ENCODE measurements at places on chromosomes 2 and 18.

DNA sequence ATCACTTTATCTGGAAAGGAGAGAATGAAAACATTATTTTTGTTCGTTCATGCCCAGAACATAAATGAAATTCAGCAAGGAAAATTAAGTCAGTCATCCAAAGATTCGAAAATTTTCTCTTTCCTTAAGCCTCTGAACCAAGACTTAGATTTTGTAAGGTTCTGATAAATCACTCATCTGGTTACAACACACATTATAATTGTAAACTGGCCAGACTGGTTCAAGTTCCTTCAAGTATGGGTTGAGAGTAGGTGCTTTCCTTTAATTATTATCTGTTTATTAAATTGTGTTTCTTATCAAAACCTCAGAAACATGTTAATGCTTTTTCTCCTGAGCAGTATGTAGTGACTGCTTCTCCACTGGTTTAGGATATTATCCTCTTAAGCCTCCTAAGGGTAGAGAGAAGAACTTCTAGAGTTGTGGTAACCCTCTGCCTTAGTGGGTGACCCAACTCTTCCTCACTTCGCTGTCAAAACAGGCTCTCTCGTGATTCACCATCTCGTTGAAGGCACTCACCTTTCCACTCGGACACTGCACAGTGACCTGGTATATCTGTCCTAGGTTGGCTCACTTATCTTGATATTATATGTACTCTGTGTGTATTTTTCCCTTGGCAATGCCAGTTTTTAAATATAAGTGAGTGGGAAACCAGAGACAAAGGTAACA lies 325.9 kb downstream of the PAX3 start:
- no peak for DNase-seq

DNA sequence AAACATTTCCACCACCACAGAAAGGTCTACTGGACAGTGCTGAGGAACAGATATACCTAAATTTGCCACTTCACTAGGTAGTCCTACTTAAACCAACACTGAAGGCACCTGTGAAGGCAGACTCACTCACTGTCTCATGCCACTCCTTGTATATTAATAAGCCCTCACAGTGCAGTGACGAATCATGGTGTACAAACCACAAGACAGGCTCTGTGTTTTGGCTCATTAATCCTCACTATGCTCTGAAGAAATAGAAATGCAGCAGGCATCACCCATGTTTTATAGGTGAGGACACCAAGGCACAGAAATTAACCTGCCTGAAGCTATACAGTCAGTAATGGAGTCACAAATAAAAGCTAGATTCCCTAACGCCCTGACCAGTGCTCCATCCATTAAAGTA lies 44.3 kb downstream of the BARD1 start:
- DNase-seq: no peak

GRCh38 chr2:63663013-63663864 lies 74.5 kb downstream of the MDH1 start:
- DNase-seq: no peak

DNA sequence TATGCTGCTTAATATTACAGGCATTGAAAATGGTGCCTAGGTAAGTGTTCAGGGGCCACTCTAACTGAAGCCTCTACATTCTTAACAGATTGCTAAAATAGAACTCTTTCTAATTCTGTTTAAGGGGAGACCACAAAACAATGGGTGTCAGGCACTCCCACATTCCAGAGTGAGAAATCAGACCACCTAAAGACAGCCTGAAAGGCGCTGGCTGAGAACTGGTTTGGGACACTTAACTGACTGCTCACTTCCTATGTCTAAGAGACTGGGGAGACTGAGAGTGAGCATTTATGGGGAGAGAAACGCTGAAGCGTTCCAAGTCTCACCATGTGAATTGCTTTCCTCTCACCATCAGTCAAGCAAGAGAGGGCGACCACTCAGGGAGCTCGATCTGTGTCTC lies 108.8 kb upstream of the ITGB6 start:
- DNase-seq: no peak

DNA sequence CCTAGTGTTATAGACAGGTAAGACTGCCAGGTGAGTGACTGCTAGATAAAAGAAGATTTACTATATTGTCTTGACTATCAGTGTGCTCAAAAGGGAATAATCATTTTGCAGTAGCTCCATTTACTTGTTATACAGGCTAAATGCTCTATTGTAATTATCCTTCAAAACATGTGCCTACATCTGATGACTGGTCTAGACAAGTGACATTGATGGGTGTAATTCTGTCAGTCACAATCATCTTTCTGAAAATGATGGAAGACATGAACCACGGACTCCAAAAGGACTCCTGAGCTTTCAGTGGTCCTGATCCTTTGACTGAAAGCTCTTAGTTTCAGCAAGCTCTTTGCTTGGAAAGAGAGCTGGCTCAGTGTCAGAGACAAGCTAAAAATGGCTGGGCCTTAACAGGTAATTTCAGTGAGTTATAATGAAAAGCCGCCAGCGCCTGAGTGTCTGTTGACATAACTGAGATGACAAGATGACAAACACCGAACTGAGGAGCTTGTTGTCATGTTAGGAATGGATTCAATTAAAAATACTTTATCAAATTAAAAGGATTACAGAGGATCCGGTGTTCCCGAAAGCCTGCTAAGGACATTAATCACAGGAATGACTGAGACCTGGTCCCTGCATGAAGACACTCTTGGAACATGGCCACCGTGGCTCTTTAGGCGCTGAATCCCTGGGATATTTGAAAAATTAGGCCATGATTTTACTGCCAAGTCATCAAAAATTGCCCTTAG lies 141.7 kb downstream of the CMPK2 start:
- DNase-seq: peak; percentile 6

DNA sequence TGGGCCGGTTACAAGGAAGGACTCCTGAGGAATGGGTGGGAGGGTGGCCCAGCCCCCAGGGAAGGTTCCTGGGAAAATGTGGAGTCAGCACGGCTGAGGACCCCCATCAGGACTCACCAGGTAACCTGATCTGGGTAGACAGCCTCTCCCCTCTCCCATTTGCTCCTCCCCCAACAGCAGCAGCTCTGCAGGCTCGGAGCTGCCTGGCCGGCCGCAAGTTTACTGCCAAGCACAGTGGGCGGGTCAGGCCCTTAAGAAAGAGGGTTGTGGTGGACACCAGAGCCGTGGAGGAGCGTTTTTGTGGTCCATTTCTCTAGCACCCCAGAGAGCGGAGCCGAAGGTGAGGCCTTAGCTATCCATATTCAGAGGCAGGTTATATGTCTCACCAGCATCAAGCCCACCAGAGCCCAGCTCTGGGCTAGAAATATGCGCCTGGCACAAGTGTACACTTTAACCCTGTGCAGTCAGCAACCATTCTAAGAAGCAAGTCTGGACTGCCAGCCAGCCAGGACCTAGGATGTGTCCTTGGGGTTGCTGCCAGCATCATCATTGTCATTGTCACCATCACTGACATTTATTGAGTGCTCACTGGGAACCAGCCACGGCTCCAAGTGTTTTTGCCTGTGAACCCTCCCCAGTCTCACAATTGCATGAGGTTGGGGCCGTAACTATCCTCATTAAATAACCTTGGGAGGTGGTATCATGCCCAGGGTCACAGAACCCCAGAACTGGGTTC lies 190.1 kb downstream of the KLHL29 start:
- no peak for DNase-seq

DNA sequence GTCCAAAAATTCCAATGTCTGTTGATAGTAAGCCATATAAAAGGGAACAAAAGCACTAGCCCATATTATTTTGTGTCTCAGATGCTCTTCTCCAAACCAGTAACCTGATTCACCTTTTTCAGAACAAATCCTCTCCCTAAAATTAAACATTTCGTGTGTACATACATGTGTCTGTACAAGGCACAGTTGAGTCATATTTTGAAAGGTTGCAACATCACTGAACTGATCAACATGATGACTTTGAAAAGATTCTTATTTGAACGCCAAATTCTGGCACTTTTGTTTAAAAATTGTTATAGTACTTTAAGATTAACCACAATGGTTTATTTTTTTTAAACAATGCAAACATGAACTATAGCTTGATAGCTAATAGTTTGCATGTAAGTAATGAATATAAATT lies 102.5 kb downstream of the RIT2 start:
- no peak for DNase-seq

- no peak for DNase-seq
These were observed 280.9 kb upstream of the SIX2 start for GRCh38 chr2:45289997-45290709.

GRCh38 chr2:58428096-58429013 lies 187.2 kb upstream of the FANCL start:
- peak; percentile 73 for DNase-seq

All from DMS53 (cell line).